ENCODE measurements at places on chromosomes 5 and 9.

GRCh38 chr5:143290125-143290524, 113.4 kb downstream of the NR3C1 start:
- DNase-seq: no peak

DNA sequence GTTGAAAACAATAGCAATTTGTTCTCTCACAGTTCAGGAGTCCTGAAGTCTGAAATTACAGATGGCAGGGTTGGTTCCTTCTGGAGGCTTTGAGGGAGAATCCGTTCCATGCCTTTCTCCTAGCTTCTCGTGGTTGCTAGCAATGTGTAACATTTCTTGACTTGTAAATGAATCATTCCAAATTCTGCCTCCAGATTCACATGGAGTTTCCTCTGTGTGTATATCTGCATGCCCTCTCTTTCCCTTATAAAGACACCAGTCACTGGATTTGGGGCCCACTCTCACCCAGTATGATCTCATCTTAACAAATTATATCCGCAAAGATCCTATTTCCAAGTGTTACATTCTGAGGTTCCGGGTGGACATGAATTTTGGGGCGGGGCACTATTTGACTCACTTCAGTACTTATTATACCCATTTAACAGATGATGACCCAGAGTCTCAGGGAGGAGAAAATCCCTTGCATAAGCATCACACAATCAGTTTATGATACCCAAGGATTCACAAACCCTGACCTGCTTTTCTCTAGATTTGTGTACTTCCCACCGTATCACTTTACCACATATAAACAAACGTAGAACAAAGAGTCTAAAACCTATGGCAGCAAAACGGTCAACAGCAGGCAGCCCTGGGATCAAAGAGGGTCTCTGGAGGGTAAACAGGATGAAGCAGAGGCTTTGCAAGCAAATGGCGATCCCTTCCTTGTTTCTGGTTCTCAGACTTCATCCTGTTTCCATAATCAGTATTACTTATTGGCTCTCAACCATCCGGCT, 93.7 kb downstream of the C9orf152 start:
- DNase-seq: no peak

GRCh38 chr5:135568246-135568645, 10.5 kb downstream of the CXCL14 start:
- DNase-seq: no peak

- DNase-seq: no peak
These were observed 34.2 kb downstream of the TARS1 start for GRCh38 chr5:33474931-33475499.

GRCh38 chr5:72749362-72749997, 67.0 kb upstream of the TNPO1 start:
- no peak for DNase-seq

GRCh38 chr5:156154757-156155156, 172.2 kb upstream of the SGCD start:
- DNase-seq: no peak

- DNase-seq: no peak
These were observed 48.6 kb downstream of the NACC2 start for GRCh38 chr9:136046554-136046920.

GRCh38 chr5:180525399-180525798, 31.2 kb downstream of the CNOT6 start:
- no peak for DNase-seq

Measured in activated CD4-positive, alpha-beta T cell treated with anti-CD3 and anti-CD28 coated beads, Interleukin-2, amount 50 U/mL, for 48 hours (primary cell).